ENCODE measurements at places on chromosomes 7 and 10.

DNA sequence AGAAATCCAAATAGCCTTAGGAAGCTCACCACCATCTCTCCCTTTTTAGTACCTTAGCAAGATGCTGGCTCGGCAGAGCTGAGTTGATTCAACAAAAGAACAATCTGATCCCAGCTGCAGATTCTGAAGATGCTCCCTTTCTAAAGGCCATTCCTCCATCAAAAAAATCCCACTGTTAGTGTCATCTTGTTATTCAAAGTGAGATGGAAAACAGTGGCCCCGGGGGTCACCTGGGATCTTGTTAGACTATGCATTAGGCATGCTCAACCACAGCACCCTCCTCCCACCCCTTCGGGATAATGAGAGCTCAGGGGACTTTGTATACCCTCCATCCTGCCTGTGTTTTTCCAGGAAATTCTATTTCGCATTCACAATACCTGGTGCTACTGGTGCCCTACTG, 2.4 kb downstream of the NCAPG2 start:
- DNase-seq = no peak

- no peak for DNase-seq
Measured at GRCh38 chr10:11510736-11511135, 100.7 kb downstream of the USP6NL start.

- DNase-seq = no peak
Measured at GRCh38 chr10:109740436-109740835, 182.9 kb downstream of the XPNPEP1 start.

DNA sequence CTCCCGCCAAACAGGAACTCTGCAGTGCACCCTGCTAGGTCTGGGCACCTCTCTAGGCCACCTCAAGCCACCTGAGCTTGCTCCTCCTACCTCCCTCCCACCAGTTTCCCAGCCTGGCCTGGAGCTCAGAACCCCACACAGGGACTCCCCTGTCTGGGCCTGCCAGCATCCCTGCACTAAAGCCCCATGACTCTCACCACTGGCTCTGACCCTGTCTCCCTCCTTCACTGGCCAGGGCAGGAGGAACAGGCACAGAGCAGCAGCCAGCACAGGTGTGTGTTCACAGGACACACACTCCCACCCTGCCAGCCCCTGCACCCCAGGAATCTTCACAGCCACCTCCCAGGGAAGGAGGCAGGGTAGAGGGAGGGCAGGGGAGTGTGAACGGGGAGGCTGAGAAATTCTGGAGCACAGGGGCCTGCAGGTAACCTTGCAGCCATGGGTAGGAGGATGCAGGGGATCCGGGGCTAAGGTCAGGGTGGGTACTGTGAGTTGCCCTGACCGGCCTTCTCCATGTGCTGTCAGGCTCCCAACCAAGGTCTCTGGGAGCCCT, 13.9 kb upstream of the ANTXRL start:
- DNase-seq = no peak

DNA sequence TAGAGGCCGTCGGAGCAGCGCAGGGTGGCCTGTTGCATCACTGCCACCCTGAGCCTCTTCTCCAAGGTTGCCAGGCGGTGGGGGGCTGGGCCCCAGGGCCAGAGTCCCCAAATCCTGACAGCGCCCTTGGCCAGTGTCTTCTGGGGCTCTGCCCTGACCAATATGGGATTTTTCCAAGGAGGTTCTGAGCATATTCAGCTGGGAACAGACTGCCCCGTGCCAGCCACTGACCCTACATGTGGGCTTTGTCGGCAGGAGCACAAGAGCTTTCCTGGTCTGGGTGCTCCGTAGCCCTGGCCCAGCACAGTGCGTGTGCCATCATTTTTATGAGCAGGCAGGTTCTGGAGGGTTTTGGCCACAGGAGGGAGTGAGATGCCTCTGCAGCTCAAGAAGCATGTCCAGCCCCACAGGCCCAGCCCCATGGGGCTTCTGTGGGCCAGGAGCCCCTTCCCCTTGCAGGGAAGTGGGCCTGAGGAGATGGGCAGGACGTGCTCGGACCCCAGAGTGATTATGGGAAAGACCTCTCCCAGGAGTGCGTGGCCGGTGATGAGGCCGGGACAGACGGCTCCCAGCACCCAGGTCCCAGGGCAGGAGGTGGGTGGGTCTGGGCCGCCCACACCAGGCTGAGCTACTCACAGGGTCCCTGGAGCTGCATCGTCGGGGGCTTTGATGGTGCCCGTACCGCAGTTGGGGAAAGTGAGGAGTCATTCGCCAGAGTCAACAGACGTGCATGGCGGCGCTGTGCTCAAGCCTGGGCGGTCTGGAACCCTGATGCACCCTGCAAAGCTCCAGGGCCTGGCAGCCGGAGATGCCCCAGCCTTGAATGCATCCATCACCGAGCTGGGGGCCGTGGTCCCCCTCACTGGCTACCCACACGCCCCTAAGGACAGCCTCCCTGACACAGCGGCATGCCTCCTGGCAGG, 66.6 kb downstream of the PWWP2B start:
- DNase-seq = no peak

DNA sequence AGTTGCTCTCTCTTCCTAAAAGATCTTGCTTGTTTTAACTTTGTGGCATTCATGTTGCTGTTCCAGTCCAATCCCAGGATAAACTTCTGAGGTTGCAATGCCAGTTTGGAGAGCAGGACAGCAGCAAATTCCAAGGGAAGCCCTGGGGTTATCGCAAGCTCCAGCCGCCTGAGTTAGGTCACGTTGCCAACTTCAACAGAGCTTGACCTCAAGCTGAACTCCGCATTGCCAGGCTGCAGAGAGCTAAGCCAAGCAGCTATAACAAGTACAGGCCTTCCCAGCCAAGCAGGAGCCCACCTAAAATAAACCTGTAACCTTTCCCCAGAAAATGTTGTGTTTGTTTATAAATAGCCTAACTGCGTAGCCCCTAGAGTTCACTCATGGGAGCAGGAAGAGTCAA, 138.9 kb upstream of the LYZL1 start:
- DNase-seq = no peak

- DNase-seq = no peak
Measured at GRCh38 chr10:6320320-6321010, 117.7 kb downstream of the PFKFB3 start.

GRCh38 chr10:132745971-132746370, 40.0 kb downstream of the NKX6-2 start:
- DNase-seq = no peak

DNA sequence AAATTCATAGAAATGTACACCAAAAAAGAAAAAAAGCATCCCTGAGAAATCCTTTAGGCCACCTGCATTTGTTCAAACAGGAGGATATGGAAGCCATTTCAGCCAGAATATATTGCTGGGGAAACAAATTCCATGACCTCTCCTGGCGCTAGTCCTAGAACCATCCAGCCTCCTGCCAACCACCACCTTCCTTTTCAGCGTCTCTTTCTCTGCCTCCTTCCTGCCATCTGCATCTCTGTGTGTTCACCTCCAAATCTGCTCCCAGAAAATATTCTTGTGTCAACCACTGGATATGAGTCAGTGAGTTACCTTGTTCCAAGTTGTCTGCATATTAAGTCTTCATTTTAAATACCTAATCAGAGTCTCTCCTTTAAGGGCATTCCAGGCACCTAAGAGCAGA, 50.6 kb upstream of the NPY start:
- no peak for DNase-seq

GRCh38 chr10:32149252-32149955, 93.2 kb upstream of the KIF5B start:
- DNase-seq = no peak

- no peak for DNase-seq
Measured at GRCh38 chr7:601036-601594, 81.5 kb upstream of the PDGFA start.

GRCh38 chr7:131606346-131607290, 50.2 kb upstream of the PODXL start:
- DNase-seq = no peak

DNA sequence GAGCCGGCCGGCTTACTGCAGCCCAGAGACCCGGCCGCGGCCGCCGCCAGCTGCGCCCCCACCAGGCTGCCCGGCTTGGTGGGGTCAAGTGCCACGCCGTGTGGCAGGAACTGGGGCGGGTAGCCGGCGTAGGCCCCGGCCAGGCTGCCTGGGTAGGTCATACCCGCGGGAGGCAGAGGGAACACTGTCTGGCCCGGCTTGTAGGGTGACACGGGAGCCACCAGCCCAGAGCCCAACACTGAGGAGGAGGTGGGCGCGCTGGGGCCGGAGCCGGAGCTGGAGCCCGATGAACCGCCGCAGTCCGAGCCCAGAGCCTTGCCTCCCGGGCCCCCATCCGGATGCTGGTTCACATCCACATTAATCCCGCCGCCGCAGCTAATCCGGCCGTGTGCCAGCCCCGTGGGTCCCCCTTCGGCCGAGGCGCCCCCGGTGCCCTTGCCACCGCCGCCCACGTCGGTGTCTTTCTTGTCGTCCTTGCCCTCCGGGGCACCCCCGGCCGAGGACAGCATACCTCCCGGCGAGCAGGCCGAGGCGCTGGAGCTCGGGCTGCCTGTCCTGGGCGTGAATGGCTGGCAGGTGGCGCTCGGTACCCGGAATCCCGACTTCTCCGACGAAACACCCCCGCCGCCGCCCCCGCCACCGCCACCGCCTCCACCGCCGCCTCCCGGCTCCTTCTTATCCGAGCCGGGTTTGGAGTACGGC, 2.0 kb downstream of the ZNF503 start:
- DNase-seq = no peak

GRCh38 chr7:44673771-44674170, 67.3 kb downstream of the OGDH start:
- no peak for DNase-seq

- no peak for DNase-seq
Measured at GRCh38 chr10:83886871-83887270, 252.4 kb upstream of the GHITM start.

DNA sequence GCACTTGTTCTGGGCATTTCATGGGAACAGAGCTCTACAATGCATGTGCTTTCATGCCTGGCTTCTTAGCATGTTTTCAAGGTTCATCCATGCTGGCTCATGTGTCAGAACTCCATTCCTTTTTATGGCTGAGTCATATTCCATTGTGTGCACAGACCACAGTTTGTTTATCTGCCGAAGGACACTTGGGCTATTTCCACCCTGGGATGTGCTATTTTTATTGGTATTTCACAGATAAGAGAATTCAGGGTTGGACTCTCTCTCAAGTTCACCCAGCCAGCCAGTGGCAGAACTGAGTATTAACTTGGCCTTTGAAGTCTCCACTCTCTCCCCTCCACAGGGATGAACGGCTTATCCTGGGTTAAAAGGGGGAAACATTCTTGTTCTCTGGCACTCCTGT, 190.7 kb upstream of the GPR26 start:
- DNase-seq = no peak

GRCh38 chr7:121323515-121324302, 5.1 kb upstream of the WNT16 start:
- DNase-seq = no peak

DNA sequence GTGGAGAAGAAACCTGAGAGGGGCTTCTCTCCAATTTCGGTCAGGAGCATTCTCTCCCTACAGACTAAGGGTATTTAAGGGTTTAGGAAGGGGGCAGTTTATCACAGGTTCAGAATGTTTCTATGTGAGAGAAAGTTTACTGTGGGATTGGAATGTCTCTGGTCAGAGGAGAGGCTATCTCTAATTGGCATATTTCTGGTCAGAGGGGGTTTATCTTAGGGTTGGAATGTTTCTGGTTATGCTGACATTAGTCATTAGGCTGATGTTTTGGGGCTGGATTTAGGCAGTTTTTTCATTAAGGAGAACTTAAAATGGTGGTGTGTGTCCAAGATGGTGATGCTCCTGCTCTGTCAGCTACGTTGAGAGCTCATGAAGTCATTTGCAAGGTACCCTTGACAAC, 758.0 kb downstream of the TYW1 start:
- no peak for DNase-seq

GRCh38 chr10:89646889-89647657, 2.0 kb upstream of the PANK1 start:
- DNase-seq = no peak

GRCh38 chr7:2525658-2526630, 6.4 kb downstream of the LFNG start:
- DNase-seq = no peak

DNA sequence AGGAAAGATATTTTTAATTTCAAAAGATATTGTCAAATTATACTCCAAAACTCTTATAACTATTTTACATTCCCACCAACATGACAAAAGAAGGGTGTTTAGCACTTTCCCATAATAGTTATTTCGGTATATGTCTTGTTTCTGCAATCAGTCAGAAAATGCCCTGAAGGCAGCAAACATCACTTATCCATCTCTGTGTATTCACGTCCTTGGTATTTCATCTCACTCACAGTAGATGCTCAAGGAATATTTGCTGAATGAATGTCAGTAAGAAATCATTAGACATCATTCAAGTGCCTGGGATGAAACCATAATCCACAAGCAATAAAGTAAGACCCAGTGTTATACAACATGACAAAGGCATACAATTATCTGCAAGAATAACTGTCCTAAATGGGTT, 112.7 kb downstream of the GFRA1 start:
- no peak for DNase-seq

DNA sequence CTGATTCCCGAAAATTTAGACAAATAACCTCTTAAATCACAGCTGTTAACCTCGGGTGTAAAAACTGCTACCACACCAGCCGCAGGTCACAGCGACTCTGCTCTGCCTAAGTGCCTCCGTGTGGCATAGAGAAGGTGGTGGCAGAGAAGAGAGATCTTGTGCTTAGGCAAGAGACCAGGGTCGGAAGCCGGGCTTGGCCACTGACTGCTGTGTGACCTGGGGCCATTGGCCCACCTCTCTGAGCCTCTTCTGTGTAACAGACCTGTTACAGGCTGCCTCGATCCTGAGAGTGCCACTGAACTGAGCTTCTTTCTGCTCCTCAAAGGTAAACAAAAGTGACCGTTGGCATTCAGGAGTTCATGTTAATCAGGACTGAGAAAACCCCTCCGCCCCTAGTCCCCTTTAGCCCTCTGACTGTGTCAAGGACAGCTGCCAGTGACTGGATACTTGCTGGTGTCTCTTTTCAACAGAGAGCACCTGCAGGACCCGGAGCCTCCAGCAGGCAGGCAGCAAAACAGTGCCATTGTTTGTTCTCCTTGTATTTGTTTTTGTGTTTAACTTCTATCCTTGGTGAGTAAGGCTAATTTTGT, 36.5 kb downstream of the ZMIZ1 start:
- no peak for DNase-seq

GRCh38 chr10:132311338-132311939, 3.7 kb upstream of the STK32C start:
- no peak for DNase-seq

- DNase-seq = no peak
Measured at GRCh38 chr7:22402250-22402649, 45.3 kb upstream of the RAPGEF5 start.

DNA sequence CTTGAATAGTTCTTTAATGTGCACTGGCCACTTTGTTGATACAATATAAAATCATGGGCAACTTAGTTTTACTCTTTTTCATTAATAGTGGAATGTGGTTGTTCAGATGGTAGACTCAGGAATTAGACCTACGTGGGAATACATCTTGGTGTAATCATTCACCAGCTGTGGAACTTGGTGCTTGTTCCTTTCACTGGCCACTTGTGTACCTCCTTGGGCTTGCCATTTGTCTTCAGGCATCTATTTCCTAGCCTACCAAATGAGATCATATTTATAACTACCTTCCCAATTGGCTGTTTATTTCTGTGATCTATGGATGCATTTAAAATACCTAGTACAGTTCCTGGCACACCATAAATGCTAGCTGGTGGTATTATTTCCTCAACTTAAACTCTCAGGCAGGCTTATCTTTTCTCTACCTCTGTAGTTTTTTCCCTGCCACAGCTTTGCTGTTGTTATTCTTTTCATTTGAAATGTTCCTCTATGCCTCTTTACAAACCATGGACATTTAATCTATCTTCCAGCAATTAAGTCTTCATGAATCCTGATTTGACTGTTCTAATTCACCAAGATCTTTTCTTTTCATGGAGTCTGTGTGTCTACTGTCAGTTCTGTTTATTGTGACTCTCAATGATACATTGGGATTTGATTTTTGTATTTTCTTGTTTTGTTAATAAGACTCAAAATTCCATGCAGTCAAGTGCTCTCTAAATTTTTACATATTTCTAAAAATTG, 113.0 kb downstream of the ADAM22 start:
- DNase-seq = no peak

Data from activated gamma-delta T cell treated with anti-CD3 and anti-CD28 coated beads, Interleukin-2, amount 50 U/mL, for 16 hours (primary cell).